WTC11 (cell line): ENCODE measurements at places on chromosomes 6 and 20. TPM values are rescaled to one million over a fixed set of nuclear protein-coding genes. Genes with fewer than 3 reads are reported as not detected.

DNA sequence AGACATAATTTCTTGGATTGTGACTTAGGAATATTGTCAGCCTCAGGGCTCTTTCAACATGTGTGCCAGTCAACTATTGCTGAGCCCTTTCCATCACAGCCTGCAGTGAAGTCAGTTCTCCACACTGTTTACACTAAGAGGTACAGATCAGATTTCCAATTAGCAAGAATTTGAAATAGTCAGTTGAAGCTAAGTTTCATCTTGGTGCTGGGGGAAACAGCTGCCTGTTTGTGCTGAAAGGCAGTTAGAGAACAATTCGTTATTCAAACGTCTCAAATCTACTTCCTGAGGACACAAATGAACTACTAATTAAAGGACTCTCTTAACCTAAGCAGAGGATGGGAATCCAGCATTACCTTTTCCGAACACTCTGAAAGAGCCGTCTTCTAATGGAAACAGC lies 25.9 kb downstream of the ADGRF1 start:
- no peak for DNase-seq

DNA sequence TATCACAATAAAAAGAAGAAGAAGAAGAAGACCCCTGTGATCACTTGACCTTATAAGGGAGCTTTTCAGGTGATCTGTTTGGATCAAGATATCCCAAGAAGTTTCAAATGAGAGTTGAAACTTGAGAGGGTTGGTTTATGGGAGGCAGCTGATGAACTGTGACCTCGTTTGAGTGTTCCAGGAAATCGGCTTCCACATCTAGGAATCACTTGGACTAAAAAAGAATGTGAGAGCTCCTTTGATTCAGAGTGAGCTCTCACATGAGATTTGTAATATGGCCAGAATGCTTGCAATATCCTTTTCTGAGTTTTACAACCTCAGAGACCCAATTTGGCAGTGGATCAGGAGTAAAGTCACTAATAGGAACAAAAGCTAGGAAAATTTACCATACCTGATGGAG lies 228.1 kb downstream of the ATXN1 start:
- DNase-seq, result no peak

DNA sequence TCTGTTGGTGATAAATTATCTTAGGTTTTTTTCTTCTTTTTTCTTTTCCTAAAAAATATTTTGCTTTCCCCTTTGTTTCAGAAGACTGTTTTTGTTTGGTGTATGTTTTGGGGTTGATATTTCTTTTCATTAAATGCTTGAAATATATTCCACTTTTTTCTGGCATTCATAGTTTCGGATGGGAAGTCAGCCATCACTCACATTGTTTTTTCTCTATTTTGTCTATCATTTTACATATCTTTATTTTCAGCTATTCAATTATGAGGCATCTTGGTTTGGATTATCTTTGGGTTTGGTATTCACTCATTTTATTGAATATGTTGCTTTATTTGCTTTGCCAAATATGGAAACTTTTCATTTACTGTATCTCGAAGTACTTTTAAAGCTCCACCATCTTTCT lies 600.5 kb upstream of the EYS start:
- DNase-seq, result no peak

DNA sequence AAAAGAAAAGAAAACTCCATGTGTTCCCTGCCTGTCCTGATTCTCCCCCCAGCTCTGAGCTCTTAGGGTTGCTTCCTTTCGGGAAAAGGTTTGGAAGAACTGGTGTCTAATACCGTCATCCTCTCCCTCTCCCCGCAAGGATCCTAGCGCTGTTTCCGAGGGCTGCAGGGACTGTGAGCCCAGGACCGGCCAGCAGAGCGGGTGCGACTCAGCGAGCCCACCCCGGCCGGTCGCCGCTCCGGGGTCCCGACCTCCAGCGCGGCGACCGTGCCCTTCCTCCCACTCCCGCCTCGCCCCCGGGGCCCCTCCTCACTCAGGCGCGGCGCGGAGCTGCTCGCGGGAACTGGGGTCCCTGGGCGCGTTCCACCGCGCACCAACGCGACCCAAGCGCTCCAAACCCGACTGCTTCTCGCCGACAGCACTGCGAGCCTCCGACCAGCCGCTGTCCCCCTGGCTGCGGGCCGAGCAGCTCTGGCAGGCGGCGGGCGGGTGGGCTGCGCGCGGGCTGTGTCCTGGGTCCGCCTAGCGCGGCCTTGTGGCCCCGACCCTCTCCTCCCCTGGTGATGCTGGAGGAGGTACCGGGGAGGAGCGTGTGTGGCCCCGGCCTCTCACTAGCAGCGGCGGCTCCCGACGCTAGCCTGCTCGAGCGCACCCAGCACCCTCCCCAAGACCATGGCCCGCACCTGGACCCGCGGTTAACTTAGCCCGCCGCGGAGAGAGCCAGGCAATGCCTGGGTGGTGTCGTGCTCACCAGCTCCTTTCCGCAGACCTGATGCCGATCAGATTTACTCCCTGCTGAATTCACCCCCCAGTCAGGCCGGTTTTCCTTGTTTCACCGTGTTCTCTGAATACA lies at the start of gene PLA2G7:
Gene PLA2G7 (minus strand): TSS at position 509 of the 853 bp plus-strand sequence. CDS start 12,484 bp downstream, outside the sequence.
- DNase-seq, result peak; percentile 65

- no peak for DNase-seq
These were observed 228.3 kb upstream of the PDE10A start for GRCh38 chr6:165891320-165891719.

The BPIFB4 gene
- total RNA-seq, result not detected in 3 replicates

- no peak for DNase-seq
These were observed 7.3 kb upstream of the DOK5 start for GRCh38 chr20:54468082-54468481.

DNA sequence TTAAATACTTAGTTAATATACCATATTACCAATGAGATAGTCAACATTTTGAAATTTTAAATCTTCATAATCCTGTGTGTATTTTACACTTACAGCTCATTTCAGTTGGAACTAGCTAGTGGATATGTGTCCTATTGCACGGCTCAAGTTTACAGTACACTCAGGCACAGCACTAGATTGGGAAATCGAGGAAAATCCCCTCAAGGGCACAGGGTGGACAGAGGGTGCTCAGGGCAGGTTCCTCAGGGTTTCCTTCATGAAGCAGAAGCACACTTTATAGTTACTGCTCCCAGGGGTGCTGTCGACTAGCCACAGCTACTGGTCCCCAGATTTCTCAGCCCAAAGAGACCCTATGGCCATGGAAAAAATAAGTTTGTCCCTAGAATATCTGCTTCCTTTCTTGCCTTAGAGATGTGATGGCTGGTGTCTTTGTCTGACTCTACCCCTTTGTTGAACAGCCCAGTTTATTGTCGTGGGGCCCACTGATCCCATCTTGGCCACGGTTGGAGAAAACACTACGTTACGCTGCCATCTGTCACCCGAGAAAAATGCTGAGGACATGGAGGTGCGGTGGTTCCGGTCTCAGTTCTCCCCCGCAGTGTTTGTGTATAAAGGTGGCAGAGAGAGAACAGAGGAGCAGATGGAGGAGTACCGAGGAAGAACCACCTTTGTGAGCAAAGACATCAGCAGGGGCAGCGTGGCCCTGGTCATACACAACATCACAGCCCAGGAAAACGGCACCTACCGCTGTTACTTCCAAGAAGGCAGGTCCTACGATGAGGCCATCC lies 1.5 kb downstream of the BTN2A1 start:
- no peak for DNase-seq

The LKAAEAR1 gene
- 0.53 to 1.7 TPM (median 0.73 TPM) in 3 replicates for total RNA-seq

The STMND1 gene
- not detected in 3 replicates for total RNA-seq

DNA sequence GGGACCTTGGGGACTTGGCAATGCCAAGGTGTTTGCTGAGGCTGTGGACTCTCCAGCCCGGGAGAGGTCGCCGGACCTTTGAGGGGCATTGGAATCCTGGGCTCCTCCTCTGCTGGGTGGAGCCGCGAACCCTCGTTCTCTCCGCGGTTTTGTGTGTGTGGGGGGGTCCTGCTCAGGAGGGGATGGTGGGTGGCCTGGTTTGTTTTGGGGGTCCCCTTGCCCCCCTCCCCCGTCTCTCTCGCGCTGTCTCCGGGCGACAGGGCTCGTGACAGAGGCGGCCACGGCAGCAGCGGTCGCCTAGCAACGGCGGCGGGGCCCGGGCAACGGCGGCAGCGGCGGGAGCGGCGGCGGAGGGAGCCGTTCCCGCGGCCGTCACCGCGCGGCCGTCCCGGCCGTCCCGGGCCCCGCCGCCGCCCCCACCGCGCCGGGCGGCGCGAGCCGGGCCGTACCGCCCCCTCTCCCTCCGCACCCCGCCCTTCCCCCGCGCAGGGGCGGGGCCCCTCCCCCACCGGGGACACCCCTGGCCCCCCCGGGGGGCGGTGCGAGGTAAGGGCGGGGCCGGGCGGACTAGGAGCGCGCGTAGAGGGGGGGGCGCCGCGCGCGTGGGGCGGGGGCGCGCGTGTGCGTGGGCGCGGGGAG lies 7.8 kb downstream of the SYNGAP1 start:
- peak; percentile 36 for DNase-seq

The REM1 gene
- total RNA-seq, result not detected in 3 replicates

DNA sequence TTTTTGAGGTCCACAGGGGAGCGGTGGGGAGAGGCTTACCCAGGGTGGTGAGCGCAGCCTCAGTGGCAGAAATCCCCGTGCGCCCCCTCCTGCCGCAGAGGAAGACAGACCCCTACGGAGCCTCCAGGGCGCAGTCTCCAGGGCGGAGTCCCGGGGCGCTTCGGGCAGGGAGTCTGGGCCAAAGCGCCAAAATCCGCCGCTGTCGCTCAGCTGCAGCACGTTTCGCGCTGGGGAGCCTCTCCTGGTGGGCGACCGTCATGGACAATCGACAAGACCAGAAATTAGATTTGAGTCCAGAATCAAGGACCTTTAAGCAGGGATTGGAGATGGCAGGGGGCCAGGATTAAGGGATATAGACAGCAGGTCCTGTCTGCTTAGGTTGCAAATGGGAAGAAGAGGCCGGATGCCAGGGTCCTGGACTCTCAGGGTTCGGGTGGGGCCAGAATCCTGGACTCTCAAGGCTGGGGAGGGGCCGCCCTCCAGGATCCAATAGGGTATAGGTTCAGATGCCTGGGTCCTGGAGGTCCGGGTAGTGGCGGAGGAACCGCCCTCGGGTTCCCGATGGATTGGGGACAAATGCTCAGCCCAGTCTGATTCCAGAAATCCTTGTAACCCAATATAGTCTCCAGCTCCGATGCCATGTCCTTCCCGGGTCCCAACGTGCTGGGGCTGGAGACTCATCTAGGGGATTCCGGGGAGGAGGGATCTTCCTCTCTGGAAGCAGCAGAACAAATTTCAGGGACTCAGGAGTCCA lies 7.9 kb upstream of the HLA-E start:
- peak; percentile 42 for DNase-seq

The HSD17B8 gene
- total RNA-seq, result 7.3 to 8.1 TPM (median 7.7 TPM) in 3 replicates

The DDX43 gene
- 0.39 to 0.68 TPM (median 0.60 TPM) in 3 replicates for total RNA-seq

GRCh38 chr20:23257848-23258746 lies 92.5 kb upstream of the NXT1 start:
- DNase-seq, result no peak

DNA sequence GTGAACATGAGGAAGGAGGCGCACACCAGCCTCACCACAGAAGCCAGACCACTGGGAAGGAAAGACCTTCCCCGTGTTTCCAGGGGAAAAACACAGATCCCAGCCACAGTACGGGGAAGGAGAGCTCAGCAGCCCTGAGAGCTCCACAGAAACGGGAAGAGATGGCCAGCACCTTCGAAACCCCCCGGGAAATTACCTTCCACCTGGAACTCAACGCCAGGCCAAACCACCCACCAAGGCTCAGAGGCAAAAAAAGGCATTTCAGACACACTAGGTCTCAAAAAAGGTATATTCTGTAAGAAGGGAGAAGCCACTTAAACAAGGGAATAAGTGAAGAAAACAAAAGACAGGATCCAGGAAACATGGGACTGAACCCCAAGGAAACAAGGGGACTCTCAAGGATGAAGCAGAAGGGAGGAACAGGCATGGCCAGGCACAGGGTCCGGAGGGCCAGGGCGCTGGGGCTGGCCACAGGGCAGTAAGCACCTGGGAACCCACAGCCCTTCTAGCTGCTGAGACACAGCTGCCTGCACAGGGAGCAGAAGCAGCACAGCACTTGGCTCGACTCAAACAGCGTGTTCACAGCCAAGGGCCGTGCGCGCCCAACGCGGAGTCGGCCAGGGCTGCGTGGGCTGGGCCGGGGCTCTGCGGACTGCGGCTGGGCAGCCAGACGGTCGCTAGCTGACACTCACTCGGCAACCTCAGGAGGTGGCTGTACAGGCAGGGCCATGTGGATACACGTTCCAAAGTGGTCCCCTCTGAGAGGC lies 44.6 kb downstream of the TAF4 start:
- no peak for DNase-seq

DNA sequence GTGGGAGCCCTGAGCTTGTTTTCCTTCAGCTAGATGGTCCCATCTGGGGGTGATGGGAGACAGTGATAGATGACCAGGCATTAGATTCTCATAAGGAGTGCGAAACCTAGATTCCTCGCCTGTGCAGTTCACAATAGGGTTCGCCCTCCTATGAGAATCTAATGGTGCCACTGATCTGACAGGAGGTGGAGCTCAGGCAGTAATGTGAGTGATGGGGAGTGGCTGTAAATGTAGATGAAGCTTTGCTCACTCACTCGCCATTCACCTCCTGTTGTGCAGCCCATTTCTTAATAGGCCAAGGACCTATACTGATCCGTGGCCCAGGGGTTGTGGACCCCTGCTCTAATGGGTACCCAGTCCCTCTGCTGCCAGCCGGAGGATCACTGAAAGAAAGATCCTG lies 20.7 kb upstream of the KCNB1 start:
- no peak for DNase-seq

GRCh38 chr20:21832442-21833385 lies 127.2 kb downstream of the PAX1 start:
- no peak for DNase-seq

- DNase-seq, result no peak
These were observed 34.9 kb downstream of the ESF1 start for GRCh38 chr20:13749811-13750210.

DNA sequence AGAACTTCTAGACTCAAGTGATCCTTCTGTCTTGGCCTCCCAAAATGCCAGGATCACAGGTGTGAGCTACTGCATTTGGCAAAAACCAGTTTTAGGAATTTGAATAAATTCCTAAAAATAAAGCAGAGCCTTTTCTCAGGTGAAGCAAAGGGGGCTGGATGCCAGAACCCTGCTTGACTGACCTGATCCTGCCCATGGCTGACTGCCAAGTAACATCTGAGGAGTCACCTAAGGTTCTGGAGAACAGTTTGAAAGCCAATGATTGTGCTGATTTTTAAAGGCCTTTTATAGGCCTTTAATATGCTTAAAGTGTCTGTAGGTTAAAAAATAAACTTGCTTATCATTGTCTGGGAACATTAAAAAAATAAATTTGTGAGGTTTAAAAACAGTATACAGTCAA lies 14.1 kb upstream of the ZSCAN12 start:
- DNase-seq, result no peak

DNA sequence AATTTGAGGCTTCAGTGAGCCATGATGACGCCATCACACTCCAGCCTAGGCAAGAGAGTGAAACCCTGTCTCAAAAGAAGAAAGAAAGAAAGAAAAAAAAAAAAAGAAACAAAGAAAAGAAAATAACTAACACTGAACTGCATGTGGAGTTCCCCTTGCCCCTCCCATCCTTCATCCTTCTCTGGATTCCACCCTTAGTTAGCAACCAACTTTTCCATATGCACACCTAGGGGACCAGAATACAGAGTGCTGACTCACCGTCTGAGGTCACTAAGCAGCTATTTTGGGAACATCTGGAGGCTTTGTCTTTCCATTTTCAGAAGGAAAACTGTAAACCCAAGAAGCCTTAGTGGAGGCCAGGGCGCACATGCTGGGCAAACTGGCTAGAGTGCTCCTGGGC lies 257.4 kb downstream of the MAFB start:
- no peak for DNase-seq
